Lower lobe of right lung (tissue), 2 donors: ENCODE measurements at places on chromosomes 3 and 15.

GRCh38 chr3:146345900-146346299, 95.0 kb upstream of the PLSCR4 start:
- DNase-seq, result no peak

GRCh38 chr3:133820889-133821675, 15.5 kb downstream of the SRPRB start:
- no peak for DNase-seq

GRCh38 chr3:169475978-169476698, 187.4 kb downstream of the MECOM start:
- DNase-seq, result no peak

DNA sequence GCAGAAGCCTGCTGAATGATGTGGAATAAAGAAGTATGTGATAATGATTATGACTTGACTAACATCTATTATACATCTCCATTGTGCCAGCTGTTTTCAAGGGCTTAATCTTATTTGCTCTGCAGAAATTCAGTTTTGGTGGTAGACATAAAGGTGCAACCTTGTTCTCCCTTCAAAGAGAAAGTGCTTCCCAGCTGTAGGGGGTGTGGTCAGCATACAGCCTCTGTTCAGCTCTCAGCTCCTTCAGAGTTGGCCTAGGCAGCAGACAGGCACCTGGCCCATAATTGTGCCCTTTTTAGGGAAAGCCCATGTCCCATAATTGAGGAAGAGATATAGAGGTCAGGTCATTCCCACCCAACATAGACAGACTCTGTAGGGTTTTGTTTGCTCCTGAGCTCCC, 104.3 kb upstream of the EOMES start:
- DNase-seq, result no peak

GRCh38 chr3:4928277-4928789, 50.9 kb upstream of the BHLHE40 start:
- no peak for DNase-seq
